ENCODE measurements at places on chromosomes 6 and 20.

- DNase-seq: no peak
These were observed 84.3 kb upstream of the TAB2 start for GRCh38 chr6:149233056-149233715.

GRCh38 chr6:169256518-169256917 is 2.9 kb upstream of the THBS2 start:
- no peak for DNase-seq

DNA sequence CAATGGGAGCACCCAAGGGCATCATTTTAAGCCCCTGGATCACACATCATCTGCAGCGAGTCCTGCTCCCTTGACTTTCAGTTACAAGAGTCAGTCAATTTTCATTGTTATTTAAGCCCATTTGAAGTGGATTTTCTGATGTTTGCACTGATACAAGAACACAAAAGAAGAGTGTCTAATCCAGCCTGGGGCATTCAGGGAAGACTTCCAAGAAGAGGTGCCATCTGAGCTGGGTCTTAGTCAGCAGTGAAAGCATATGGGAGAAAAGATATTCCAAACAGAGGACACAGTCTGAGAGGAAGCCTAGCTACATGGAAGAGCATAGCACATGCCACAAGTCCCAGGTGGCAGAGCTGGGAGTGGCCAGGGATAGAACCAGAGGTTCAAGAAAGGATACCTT is 10.4 kb upstream of the FOXP4 start:
- no peak for DNase-seq

DNA sequence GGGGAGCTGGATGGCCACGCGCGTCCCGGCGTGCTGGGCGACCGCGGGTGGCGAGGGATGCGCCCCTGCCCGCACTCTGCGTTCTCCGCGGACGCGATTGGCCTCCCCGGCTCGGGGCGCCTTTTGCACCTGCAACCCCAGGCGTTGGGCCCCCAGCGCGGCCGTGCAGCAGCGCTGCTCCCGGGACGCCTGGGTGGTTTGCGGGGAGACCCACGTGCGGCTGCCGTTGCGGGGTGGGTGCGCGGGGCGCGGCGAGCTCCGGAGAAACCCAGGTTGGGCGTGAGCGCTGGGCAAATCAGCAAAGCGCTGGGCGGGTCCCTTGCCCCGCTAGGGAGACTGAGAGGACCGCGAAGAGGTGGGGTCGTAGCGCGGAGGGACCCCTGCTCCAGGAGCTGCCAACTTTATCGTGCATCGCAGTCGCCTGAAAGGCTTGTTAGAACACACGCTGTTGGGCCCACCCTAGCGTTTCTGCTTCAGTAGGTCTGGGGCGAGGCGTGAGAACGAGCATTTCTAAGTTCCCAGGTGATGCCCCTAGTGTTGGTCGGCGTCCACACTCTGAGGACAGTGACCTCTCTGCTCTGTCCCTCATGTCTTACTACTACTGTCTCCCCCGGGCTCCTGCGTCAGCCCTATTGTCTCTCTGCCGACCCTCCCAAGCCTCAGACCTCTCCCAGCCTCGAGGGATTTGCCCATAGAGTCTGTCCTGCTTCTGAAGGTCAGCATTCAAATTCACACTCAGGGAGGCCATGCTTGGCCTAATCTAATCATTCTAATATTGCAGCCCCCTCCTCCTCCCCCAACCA is 538 bp upstream of the ZFP64 start:
- peak; percentile 41 for DNase-seq

- DNase-seq: no peak
These were observed 6.7 kb downstream of the GPR31 start for GRCh38 chr6:167150941-167151549.

GRCh38 chr20:33624399-33624798 is 37.7 kb upstream of the C20orf144 start:
- DNase-seq: no peak

DNA sequence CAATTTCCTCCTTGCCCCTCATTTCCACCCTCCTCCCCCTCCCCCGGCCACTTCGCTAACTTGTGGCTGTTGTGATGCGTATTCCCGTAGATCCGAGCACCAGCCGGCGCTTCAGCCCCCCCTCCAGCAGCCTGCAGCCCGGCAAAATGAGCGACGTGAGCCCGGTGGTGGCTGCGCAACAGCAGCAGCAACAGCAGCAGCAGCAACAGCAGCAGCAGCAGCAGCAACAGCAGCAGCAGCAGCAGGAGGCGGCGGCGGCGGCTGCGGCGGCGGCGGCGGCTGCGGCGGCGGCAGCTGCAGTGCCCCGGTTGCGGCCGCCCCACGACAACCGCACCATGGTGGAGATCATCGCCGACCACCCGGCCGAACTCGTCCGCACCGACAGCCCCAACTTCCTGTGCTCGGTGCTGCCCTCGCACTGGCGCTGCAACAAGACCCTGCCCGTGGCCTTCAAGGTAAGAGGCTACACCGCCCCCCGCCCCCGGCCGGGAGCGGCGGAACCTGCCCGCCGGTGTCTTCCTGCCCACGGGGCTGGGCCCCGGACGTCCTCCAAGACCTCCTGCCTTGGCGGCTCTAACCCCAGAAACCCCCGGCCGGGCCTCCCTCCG is 44.9 kb upstream of the SUPT3H start:
- no peak for DNase-seq

GRCh38 chr20:38842558-38842981 is 37.1 kb downstream of the PPP1R16B start:
- no peak for DNase-seq

- no peak for DNase-seq
These were observed 19.8 kb upstream of the TREM1 start for GRCh38 chr6:41306187-41306854.

- no peak for DNase-seq
These were observed 29.8 kb downstream of the EPM2A start for GRCh38 chr6:145705561-145705960.

GRCh38 chr20:33830371-33830770 is 19.2 kb downstream of the CHMP4B start:
- no peak for DNase-seq

DNA sequence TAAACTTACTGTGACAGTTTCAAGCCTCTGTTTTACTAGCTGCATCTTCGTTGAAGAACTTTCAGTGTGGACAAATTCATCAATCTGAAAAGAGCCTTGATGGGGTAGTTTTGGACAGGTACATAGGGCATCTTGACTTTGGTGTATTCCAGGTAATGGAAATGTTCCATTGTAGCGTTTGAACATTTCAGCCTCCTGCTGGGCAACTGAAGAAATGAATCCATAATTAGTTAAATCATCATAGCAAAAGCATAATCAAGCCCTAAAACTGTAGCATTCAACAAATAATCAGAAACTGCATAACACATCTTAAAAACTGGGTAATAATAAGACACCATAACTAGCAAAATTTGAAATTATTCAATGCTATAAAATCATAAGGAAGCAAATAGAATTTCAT is 86.2 kb downstream of the AHI1 start:
- DNase-seq: no peak

DNA sequence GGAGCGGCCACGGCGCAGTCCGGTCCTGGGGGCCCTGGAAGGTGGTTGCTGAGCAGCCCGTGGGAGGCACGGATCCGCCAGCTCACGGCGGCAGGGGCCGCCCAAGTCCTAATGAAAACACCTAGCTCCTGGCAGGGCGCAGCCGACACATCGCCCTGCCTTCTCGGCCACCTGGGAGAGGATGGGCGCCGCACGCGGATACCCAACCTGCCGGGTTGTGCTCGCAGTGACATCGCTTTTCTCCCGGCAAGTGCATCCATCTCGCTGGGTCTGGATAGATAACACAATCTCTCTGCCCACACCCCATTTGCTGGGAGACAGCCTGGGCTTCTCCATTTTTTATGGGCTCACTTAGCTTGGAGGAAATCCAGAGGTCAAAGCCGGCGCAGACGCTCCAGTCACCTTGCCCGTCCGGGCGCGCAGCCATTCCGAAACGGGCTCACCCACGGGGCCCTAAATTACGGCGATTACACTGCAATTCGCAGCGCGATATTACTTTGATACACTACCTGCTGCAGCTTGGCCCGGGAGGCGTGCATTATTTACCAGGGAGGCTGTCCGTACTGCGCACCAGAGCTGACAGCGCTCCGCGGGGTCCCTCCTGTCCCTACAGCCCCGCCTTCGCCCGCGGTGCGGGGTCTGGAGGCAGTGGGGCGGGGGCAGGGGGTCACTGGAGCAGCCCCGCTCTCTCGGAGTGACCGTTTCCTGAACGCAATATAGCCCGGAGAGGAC is 36.2 kb upstream of the CCDC167 start:
- DNase-seq: no peak

DNA sequence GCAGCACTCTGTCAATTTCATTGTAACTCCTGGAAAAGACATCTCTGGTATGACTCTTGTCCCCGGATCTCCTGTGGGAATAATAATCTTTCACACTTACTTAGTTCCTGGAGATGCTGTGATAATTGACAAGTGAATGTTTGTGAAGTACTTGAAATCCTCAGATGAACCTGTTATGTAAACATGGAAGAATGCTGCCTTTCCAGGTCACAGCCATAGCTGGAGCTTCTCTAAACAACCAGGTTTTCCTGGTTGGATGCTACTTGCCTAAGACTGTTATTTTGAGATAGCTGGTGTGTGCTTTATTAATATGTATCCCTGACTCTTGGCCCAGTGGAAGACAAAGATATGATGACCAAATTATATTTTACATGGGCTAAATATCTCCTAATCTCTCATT is 228.6 kb downstream of the KCNQ5 start:
- DNase-seq: no peak

- DNase-seq: no peak
These were observed 318.7 kb downstream of the CDH4 start for GRCh38 chr20:61570646-61571195.

- no peak for DNase-seq
These were observed 25.5 kb upstream of the ADRM1 start for GRCh38 chr20:62277253-62277652.

DNA sequence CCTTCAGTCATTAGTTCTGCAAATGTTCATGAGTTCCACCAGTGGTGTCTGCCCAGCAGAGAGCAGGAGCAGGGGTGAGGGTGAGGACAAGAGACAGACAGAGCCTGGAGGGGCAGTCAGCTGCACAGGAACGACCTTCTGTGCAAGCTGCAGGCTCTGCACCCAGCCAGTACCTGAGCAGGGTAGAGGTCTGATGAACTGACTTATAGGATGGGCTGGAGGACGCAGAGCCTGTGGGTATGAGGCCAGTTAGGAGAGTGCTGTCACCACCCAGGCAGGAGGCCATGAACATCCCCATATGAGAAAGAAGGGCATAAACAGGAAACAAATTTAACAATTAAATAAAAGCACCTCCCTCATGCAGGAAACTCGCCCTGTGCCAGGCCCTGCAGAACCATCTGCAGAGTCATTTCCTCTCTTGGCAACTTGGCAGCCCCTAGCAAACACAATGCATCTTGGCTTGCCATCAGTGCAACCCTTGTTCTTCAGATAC is 17.9 kb downstream of the C6orf15 start:
- DNase-seq: peak; percentile 25

DNA sequence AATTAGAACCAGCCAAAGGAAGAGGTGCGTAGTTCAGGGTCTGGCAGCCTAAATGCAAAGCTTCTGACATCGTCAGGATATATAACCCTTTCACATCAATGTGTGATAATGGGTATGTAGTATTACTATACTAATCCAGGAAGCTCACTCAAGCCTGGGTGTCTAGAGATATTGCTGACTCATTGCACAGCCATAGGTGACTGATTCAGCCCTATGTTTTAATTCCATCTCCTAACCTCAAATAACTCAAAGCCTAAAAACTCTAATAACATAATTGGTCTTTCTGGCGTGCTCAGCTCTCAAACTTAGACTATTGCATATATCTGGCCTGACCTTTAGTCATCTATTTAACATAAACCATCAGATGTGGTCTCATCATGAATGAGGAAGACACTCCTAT is 658.4 kb downstream of the TBC1D32 start:
- DNase-seq: no peak

DNA sequence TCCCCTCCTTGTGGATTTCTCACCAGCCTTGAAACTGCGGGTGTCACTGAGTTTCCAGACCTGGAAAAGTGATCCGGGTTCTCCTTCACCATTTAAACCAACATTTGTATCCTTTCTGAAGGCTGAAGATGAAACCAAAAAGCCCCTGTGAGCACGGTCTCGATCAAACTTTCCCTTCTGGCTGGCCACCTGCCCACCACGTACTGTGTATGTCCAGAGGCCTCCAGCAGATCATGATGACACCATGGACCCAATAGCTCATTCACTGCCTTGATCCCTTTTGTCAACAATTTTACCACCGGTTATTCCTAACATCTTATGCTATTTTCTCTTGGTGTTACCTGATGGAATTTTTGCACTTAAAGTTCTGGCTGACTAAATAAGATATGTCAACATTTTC is 15.6 kb downstream of the ULBP1 start:
- DNase-seq: no peak

DNA sequence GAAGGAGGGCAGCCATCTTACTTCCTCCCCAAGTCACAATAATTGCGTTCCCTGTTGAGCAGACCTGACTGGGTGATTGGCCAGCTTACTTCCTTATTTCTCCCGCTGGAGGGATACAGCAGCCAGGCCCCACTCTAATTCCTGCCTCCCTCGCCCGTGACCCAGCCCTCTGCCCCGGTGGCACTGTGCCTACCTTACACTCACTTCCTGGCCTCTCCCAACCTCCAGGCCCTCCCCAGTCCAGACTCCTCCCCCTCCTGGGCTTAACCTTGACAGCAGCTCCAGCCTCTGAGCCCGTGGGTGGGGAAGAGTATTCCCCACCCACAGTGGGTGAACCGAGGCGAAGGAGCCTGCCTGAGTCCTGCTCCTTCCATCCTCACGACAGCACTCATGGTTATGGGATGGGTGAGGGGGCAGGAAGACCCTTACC is 3.0 kb downstream of the BAK1 start:
- DNase-seq: no peak

- no peak for DNase-seq
These were observed 348.4 kb downstream of the TPBG start for GRCh38 chr6:82711971-82712370.

- no peak for DNase-seq
These were observed 293.1 kb upstream of the KCNQ5 start for GRCh38 chr6:72328775-72329174.

GRCh38 chr6:35230950-35231349 is 17.2 kb downstream of the SCUBE3 start:
- DNase-seq: no peak

DNA sequence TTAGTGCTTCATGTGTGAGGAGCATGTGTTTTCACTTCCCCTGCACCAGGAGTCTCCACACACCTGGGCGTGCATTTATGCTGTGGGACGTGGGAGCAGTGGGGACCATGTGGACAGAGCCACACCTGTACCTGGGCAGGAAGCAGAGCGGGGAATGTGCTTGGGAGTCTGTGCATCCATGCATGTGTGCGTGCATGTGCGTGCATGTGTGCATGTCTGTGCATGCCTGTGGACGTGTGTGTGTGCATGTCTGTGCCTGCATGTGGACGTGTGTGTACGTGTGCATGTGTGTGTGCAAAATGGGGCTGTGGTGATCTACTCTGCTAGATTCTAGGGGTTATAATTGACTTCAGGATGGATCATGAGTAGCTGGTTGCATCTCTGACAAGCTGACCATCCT is 224.0 kb upstream of the GMDS start:
- DNase-seq: no peak

DNA sequence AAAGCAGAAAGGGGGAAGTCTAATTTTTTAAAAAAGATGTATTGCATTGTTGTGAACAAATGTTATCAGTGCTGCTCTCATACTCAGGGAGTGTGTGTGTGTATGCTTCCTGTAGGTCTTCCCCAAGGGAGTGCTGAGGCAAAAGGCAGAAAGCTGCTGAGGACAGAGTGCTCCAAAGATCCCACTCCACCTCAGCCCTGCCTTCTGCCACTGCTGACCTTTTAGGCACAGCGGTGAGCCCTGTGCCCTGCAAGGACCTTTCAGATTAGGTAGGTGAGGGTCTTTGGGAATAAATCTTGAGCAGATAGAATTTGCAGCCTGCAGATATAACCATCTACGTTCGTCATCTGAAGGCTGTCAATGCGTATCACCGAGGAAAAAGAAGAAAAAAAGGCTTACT is 756.4 kb upstream of the MMS22L start:
- DNase-seq: no peak
